ENCODE measurements at places on chromosomes 6 and 20. TPM values are rescaled to one million over a fixed set of nuclear protein-coding genes. Genes with fewer than 3 reads are reported as not detected.

Gene SLC17A3
- total RNA-seq: 0.93 TPM

Gene COL9A3
- 0.87 TPM for total RNA-seq

Gene PXDC1
- total RNA-seq: 21.4 TPM

Gene NOX3
- not detected for total RNA-seq

Gene ANKEF1
- total RNA-seq: 7.6 TPM

Gene MYT1
- 0.03 TPM for total RNA-seq

Gene SOX18
- 2.8 TPM for total RNA-seq

Gene IL17F
- not detected for total RNA-seq

Gene LRRN4
- not detected for total RNA-seq

Gene C6orf15
- not detected for total RNA-seq

Gene SMLR1
- not detected for total RNA-seq

Gene SEL1L2
- total RNA-seq: not detected

Gene C6orf52
- total RNA-seq: 2.3 TPM

Gene LKAAEAR1
- 1.9 TPM for total RNA-seq
